ENCODE measurements at places on chromosomes 2 and 18. TPM values are rescaled to one million over a fixed set of nuclear protein-coding genes. Genes with fewer than 3 reads are reported as not detected.

- no peak for DNase-seq
Observed at GRCh38 chr2:217797165-217797564, 205.6 kb downstream of the TNS1 start.

DNA sequence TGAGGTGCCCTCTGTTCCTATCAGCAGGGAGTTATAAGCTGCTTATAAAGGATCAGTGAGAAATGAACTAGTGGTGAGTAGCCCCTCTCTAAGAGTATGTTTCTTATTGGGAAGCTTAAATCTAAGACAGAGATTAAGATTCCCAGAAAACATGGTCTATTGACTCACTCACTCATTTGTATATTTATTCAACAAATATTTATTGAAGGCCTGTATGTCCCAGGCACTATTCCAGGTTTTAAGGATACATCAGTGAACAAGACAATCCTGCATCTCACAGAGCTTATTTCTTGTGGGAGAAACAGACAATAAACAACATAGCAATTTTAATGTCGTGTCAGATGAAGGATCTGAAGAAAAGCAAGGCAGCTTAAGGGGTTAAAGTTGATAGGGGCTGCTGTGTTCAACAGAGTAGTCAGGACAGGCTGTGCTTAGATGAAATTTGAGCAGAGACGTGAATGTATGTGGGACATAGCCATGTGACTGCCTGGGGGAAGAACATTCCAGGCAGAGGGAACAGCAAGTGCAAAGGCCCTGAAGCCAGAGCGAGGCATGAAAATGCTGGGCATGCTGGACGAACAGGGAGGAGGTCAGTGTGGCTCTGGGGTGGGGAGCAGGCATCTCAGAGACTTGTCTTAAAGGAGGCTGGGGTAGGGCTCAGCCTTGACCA is 14.8 kb upstream of the PSD4 start:
- no peak for DNase-seq

DNA sequence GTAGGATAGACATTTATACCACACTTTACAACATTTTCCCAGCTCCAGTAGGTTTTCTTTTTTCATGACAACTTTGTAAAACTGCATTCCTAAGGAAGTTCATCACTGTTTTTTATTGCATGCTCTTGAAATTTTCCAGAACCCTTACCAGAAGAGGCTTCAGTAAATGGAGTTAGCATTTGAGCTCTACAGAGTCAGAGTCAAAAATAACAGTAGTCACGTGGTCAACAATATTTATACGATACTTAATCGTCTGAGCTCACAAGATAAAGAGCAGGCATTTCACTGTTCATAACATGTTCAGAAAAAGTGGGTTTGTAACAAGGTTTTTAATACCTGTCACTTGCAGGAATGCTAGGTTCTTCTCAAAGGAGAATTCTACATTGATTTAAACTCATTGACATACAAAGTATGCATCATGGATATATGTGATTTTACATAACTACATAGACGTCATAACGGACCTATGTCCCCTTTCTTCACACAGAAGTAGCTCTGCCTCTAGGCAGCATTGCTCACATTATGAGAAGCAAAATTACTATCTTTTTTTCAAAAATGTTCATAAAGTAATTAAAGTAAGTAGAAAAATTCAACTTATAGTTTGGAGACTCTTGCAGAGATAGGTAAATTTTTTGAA is 187.0 kb upstream of the COL3A1 start:
- DNase-seq, result peak; percentile 81

DNA sequence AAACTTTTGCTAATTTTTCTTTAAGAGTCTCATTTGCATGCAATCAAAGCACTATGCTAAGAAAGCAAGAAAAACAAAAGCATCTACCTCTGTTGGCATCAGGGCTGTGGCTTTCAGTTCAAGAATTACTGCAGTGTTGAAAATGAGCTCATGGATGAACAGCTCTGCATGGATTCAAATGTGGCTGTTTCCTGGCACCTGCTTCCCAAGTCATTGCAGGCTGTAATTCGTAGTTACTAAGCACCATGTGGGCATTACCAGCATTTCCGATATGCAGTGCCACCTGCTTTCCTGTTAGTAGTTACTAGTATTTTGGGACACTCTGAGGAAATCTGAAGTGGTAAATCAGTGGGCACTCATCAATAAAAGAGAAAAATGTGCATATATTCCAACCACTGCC is 37.8 kb upstream of the FAM110C start:
- DNase-seq, result no peak

- DNase-seq, result no peak
Observed at GRCh38 chr2:112949456-112949855, 28.4 kb upstream of the IL36G start.

DNA sequence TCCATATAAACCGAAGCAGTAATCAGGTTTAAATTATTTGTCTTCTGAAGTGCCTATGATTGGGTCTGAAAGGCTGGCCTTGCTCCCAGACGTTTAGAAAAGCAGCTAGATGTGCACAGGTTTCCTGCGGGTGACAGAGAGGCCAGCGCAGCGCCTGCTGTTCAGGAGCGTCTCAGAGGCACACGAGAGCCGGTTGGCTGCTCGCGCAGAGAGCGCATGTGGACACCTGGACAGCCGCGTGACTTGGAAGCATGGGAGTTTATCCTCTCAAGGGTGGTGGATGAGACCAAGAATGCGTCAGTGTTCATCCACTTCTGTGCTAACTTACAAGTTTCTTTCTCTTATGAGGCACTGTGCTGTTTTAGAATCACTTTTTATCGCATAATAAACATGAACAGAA is 303.7 kb downstream of the PTGR3 start:
- DNase-seq, result no peak

- no peak for DNase-seq
Observed at GRCh38 chr2:179248024-179248348, 16.6 kb downstream of the SESTD1 start.

DNA sequence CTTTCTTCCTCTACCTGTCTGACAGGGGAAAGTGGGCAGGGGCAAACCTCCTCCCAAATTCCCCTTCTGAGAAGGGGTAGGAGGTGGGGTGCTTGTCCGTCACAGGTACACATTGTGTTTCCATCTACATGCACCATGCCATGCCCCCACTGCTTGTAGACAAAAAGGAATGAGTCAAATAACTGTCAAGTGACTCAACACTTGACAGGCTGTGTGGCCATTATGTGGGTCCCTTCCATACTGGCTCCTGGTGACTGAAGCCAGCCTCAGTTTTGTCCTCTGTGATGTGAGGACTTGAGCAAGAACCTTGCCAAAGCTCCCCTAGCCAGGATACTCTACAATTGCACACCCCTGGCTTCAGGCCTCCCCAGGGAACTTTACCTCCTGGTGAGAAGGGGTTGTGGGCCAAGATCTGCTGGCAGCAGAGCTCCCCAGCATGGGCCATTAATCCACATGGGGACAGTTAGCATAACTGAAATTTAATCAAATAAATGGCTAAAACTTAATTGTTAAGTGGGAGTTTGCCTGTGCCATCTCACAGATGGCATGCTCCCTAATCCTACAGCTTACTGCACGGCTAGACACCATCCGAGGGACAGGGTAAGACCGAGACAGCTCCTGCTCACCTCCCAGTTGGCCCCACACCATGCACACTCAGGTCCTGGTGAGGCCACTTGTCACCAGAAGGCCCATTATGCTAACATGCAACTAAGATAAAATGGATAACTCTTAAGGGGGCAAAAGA is 140.2 kb downstream of the BCL11A start:
- DNase-seq, result no peak

DNA sequence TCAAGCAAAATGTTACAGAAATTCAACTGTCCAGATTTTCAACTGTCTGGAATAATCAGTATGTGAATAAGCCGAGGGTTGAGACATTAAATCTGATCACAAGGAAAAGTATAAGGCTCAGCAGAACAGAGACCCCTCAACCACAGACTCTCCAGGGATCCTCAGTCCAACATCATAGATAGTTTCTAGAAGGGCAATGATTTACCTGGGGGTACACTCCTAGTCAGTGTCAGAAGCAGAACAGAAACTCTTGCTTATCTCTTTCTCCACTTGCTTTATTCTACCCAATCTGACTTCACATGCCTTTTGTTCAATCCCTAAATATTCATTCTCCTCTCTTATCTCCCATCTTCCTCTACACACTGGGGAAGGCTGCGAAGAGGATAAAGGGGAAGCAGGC is 36.4 kb downstream of the ICOS start:
- DNase-seq, result no peak

- no peak for DNase-seq
Observed at GRCh38 chr18:9771977-9772660, 64.0 kb downstream of the RAB31 start.

GRCh38 chr2:30428827-30429461 is 18.1 kb upstream of the LCLAT1 start:
- DNase-seq, result no peak

DNA sequence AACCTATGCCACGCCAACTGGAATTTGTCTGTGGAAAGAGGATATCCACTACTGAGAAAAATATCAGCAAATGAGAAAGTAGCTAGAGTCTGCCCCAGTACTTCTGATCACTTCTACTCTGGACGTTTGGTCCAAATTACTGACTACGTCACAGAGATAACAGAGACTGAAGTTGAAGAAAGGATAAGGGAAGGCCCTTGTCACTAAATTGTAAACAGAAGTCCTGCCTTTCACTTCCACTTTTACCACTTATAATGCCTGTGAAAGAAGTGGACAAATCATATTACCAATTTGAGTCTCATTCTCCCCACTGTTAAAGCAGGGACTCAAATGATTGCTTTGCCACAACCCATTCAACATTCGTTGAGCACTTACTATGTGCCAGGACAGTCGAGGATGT is 173.9 kb upstream of the ERBB4 start:
- DNase-seq, result no peak

DNA sequence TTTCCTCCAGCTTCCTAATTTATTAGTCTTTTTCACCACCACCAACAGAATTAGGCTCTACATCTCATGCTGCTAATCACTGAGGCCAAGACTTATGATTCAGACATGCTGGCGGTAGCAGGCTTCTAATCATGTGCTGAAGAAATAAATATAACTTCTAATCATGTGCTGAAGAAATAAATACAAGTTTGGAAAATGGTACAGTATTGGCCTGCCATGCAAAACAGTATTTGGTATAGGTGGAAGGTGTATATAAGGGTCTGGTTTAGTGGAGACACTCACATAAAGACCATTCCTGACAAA is 240.7 kb downstream of the TGIF1 start:
- DNase-seq, result no peak

GRCh38 chr2:126882736-126883665 is 15.7 kb upstream of the TEX51 start:
- no peak for DNase-seq

DNA sequence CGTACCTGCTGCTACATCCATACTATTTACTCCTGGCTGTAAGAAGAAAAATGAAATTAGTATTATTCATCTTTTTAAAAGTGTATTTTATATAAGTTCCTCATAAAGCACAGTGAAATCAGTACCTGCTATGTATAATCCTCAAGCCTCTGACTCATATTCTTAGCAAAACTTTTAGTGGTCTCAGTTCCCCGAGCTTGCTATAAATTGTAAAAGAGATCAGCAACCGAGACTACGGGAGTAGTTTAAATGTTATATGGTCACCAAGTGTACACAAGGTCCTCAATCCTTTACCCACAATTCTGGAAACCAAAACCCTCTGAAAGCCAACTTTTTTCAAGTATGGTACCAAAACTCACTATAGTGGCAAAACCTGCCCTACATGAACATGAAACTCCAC is 24.2 kb downstream of the PRPF40A start:
- DNase-seq, result no peak

- DNase-seq, result no peak
Observed at GRCh38 chr2:2325516-2325915, 5.6 kb downstream of the MYT1L start.

GRCh38 chr18:36862182-36862581 is 33.3 kb downstream of the KIAA1328 start:
- no peak for DNase-seq

DNA sequence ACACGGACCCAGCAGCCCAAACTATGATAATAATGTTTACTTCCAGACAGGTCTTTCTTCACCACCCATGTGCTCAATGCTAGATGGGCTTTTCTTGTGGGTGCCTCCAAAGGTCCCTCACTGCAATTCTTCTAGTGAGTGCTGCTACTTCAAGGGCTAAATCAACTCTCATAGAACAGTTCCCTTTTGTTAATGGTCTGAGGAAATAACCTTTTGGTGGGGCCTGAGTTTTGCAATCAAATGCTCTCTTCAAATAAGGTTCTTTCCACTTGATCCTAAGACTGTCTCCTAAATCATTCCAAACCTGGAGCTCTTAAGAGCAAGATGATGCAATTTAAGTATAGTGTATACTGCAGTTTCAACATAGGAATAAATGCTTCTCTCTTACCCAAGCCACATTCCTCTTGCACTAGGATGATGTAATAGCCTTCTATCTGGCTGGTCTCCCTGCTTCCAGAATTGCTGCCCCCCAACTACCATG is 6.0 kb downstream of the NEMP2 start:
- no peak for DNase-seq

DNA sequence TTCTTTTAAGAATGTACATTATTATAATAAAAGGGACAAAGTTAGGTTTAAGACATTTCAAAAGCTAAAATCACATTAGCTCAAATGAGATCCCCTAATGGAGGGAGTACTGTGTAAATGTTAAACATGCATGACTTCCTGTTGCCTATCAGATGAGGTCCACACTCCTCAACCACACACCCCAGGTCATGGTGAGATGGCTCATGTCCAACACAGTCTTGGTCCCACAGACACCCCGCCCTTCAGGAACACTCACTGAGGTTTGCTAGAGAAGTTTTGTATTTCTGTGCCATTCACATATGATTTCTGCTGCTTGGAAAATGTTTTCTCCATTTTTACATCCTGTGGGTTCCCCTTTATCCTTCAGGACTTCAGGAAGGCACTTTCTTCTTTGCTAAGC is 491.0 kb downstream of the SOX11 start:
- no peak for DNase-seq

- no peak for DNase-seq
Observed at GRCh38 chr2:204264085-204264553, 281.2 kb upstream of the PARD3B start.

GRCh38 chr2:32678825-32679224 is 51.0 kb downstream of the TTC27 start:
- peak; percentile 10 for DNase-seq

GRCh38 chr18:63143330-63143771 is 176.2 kb downstream of the BCL2 start:
- no peak for DNase-seq

- peak; percentile 51 for DNase-seq
Observed at GRCh38 chr2:156589381-156590079, 153.4 kb downstream of the GPD2 start.

DNA sequence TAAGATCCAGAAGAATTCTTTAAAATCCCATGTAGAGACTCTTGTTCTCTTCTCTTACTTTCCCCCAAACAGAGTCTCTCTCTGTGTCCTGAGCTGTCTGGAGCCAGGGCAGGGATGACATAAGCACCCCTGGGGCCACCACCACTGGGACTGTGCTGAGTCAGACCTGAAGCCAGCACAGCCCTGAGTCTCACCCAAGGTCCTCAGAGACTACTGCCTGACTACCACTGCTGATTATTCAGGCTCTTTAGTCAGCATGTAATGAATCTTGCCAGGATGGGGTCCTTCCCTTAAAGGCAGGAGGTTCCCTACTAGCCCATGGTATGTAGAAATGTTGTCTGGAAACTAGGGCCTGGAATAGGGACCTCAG is 34.9 kb upstream of the DYNC1I2 start:
- DNase-seq, result peak; percentile 54

EFEMP1 gene
- total RNA-seq, result 52.5 TPM

GALR1 gene
- total RNA-seq, result not detected

AGXT gene
- not detected for total RNA-seq

TRIB2 gene
- total RNA-seq, result 15.6 TPM

TEKT4 gene
- not detected for total RNA-seq

UNC80 gene
- total RNA-seq, result not detected

DSG1 gene
- not detected for total RNA-seq

STAT1 gene
- total RNA-seq, result 64.4 TPM
